ENCODE measurements at places on chromosomes 5 and 9. TPM values are rescaled to one million over a fixed set of nuclear protein-coding genes. Genes with fewer than 3 reads are reported as not detected.

DNA sequence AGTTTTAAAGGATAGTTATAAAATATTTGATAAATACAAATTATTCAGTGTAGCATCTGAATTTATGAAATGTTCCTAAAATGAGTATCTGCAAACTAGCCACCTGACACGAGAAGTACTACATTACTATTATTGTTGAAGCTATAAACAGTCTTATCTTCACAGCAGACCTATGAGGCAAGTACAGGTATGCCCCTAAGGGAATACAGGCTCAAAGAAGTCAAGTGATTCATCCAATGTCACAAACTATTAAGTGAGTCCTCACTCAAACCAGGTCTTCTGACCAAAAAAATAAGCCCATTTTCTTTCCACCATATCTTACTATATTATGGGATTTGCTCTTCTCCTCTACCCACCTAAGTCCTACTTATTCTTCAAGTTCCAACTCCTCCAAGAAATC, 28.7 kb downstream of the STRBP start:
- DNase-seq = no peak

Gene PCDHGB4
- 0.21 TPM for total RNA-seq

- DNase-seq = no peak
Observed at GRCh38 chr5:36703245-36703860, 96.9 kb downstream of the SLC1A3 start.

Gene UBE2QL1
- 0.77 TPM for total RNA-seq
